ENCODE measurements at places on chromosomes 3 and 15.
A peak's percentile ranks its signal among the peaks of the same experiment; 100 is the strongest.

GRCh38 chr3:145272684-145273083, 888.3 kb downstream of the PLOD2 start:
- no peak for ATAC-seq

- ATAC-seq = no peak
These were observed 131.8 kb upstream of the TOPAZ1 start for GRCh38 chr3:44109771-44110361.

DNA sequence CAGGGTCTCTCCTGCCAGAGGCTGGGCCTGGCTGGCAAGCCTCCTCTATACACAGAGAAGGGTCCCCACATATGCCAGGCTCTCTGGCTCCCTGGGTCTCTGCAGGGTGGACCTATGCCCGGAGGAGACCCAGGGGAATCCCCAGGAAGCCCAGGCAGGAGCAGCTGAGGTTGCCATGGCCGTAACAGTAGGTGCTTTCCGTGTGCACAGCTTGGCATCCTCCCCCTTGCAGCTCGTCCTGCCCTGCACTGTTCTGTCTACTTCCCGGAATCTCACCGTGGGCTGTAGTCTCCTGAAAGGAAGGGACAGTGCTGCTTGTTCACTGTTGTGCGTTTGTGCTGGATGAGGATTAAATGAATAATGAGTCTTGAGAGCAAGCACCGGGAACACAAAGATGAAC, 47.8 kb downstream of the DAPK2 start:
- no peak for ATAC-seq

DNA sequence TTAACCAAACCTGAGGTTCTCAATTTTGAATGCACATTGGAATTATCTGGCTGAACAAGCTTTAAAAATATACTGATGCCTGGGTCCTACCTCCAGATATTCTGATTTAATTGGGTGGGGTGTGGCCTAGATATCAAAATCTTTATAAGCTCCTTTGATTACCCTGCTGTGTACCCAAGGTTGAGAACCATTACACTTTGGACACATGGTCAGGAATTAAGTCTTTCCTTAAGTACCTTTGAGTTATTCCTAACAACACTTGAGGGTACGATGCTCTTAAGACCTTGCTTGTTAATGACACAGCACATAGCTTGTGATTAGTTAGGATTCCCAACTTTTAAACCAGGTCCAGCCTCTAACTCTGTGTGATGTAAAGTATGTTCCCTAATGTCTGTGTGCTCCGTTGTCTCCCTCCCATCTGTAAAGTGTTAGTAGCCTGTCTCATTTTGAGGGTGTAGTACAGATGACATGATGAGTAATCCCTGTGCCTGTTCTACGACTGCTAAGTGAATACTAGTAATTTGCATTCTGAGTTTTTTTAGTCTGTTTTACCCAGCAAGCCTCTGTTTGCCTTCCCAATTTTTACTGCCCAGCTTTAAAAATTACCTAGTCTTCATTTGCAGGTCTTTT, 154.9 kb downstream of the KLHL25 start:
- peak; percentile 84 for ATAC-seq

- no peak for ATAC-seq
These were observed 26.1 kb downstream of the SKIL start for GRCh38 chr3:170383567-170383966.

DNA sequence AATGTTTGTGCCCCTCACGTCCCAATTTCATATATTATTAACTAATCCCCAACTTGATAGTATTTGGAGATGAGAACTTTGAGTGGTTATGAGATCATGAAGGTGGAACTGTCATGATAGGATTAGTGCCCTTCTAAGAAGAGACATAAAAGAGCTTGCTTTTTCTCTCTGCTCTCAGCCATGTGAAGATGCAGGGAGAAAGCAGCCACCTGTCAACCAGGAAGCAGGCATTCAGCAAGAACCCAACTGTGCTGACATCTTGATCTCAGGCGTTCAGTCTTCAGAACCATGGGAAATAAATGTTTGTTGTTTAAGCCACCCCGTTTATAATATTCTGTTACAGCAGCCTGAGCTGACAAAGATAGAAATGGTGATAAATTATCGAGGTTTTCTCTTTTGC, 278.7 kb upstream of the KCNMB2 start:
- no peak for ATAC-seq

DNA sequence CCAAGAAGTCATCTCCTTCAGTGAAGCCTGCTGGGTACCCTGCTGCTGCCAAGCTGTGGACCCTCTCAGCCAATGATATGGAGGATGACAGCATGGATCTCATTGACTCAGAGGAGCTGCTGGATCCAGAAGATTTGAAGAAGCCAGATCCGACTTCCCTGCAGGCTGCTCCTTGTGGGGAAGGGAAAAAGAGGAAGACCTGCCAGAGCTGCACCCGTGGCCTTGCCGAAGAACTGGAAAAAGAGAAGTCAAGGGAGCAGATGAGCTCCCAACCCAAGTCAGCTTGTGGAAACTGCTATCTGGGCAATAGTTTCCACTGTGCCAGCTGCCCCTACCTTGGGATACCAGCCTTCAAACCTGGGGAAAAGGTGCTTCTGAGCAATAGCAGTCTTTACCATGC, 13.7 kb upstream of the ANP32A start:
- no peak for ATAC-seq

GRCh38 chr3:134887536-134887935, 92.5 kb downstream of the EPHB1 start:
- no peak for ATAC-seq

DNA sequence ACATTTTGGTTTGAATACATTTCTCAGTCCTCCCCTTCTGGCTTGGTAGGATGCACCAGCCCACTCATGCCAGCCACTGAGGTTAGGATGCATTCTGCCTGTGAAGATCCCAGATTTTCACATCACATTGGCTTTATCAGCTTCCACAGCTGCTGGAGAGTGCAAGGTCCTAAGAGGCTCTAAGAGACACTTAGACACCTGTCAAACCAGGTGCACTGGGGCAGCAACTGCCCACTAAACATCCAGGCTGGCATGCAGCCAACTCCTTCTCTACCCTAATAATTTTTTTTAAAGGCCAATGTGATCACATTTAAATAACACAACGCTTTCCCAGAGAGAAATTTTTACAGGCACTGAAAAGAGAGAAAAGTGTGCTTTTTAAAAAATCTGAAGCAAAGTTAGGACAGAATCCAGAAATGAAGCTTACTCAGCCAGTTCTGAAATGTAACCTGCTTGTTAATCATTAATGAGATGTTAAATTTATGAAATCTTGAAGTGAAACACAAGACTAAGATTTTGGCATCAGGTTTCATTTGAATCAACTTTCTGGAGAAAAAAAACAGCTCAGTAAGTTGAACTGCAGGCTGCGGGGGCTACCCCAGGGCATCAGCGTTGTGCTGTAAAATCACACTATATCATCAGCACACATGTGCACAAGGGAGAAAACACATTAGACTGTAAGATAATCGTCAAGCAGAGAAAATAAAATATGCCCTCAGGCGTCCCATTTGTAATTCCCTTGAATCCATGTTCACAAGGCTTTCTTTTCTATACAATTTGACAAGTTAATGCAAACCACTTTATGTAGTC, 312.9 kb downstream of the ZBBX start:
- ATAC-seq = no peak

DNA sequence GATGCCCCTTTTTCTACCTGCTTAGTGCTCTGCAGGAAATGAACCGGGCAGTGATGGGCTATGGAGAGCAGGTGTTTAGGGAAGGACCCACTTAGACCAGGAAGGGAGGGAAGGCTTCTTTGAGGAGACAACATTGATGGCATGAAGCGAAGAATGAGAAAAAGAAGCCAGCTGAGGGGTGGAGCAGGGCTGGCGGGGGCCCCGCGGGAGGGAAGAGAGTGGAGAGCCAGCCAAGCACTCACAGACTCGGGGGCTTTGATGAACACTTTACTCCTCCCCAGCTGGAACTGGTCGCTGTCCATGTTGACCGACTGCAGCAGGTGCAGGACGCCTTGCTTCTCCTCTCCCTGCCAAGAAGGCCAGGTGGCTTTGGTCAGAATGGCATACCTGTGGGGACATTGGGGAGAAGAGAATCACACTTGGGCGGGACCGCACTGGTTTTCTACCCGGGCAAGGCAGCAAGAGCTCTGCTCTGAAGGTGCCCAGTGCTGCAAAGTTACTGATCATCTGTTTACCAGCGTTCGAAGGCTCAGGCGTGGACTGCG, 28.4 kb upstream of the LDHAL6B start:
- ATAC-seq = no peak

GRCh38 chr3:27521179-27521871, 37.1 kb upstream of the SLC4A7 start:
- ATAC-seq = peak; percentile 41

DNA sequence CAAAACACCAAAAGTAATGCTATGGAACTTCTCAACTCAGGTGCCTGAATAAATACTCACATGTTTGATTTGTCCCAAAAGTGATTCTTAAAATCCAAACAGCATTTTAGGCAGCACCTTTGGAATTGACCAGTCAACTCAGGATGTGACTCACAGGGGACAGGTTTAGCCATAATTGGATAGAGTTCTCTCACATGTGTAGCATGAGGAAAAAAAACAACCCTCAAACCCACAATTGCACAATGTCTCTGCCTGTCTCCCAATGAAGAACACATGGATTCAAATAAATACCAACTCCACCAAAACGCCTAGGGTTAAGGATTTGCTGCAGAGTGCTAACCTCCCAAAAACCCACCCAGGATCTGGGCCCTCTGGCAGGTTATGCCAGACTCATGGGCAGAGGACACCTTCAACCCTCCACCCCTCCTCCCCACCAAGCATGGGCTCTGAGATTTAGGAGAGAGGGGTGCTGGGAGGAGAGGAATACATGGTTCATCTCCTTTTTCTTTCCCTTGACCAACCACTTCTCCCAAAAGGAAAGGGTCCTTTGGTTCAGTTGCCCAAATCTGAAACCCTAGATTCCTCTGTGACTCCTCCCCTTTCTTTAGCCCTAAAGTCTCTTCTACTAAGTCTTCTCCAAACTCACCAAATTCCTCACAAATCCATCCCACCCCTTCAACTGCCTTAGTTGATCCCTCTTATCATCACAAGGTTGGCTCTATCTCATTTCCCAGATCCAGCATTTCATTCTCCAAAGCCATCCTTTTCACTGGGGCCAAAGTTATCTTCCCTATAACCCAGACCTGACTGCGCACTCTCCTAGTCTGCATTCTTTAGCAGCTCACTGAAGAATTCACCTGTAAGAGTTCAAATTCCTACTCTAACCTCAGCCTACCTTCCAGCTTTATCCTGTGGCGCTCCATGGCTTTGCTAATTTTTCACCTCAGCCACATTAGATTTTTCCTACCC, 7.7 kb downstream of the RYK start:
- no peak for ATAC-seq

GRCh38 chr15:59531066-59531675, 80.4 kb upstream of the GCNT3 start:
- ATAC-seq = no peak

DNA sequence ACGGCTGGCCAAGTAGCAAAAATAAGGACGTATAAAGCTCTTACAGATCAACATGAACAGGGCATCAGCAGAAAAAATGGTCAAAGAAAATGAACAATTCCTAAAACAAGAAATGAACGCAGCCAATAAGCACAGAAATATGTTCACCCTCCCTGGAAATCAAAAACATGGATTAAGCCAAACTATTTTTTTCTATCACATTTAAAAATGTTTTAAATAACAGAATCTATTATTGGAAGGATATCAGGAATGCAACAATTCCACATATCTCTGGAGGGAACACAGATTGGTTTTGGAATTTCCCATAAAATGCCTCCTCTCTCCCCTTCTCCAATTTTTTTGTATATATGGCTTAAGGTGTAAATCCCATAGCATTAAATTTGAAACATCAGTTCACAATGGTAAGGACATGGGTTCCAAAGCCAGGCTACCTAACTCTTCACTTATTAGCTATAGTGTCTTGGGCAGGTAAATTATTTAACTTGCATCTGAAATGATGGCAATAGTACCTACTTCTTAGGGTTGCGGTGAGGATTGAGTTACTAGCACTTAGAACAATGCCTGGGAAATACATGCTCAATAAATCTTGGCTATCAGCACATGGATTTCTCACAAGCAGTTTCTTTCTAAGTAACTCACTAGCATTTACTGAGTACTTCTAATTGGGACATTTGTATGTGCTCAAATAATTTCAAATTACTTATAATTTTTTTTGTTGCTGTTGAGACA, 10.1 kb downstream of the UACA start:
- no peak for ATAC-seq

- no peak for ATAC-seq
These were observed 132.8 kb upstream of the NPHP3 start for GRCh38 chr3:132854856-132855535.

GRCh38 chr15:51731549-51732267, 5.7 kb downstream of the LYSMD2 start:
- peak; percentile 37 for ATAC-seq

- ATAC-seq = no peak
These were observed 1311.4 kb downstream of the ROBO2 start for GRCh38 chr3:78351334-78351733.

- no peak for ATAC-seq
These were observed 26.4 kb downstream of the GNB5 start for GRCh38 chr15:52164631-52165265.

GRCh38 chr15:65096481-65097385, 18.3 kb downstream of the UBAP1L start:
- ATAC-seq = no peak

DNA sequence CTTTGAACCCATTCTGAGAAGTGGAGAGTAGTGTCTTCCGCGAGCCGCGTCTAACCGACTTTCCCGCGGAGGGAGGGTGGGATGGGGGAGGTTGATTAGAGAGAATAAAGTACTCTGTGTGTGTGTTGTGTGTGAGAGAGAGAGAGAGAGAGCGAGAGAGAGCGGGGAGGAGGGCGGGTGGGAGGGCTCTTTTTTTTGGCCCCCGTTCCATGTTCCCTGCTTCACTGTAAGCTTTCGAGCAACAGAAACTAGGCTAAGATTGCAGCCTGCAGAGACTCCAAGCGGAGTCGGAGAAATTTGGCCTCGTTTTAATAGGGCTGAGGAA, 1.6 kb upstream of the MEIS2 start:
- no peak for ATAC-seq

GRCh38 chr15:64746921-64747320, 28.5 kb downstream of the RBPMS2 start:
- ATAC-seq = no peak

DNA sequence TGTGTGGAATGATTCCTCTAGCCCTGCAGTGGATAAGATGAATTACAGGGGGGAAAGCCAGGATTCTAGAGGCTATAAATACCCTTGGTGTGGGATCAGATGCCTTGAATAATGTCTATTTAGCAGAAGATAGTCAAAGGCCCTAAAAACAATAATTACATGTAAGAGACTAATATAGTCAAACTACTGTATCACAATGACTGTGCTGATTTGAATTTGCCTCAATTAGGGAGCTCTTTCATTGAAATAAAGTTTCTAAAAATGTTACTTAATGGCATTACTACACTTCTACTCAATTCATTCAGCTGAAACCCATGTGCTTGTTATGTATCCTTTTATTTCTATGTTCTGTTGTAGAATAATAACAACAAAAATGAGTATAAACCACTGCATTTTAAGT, 915.6 kb downstream of the TUSC7 start:
- ATAC-seq = no peak

- no peak for ATAC-seq
These were observed 104.9 kb upstream of the LRRFIP2 start for GRCh38 chr3:37279236-37279635.
